NCI-H526 (cell line): ENCODE measurements at places on chromosomes 7 and 10.
A peak's percentile ranks its signal among the peaks of the same experiment; 100 is the strongest.

GRCh38 chr10:102831322-102832071, 5.7 kb downstream of the CYP17A1 start:
- DNase-seq: no peak

DNA sequence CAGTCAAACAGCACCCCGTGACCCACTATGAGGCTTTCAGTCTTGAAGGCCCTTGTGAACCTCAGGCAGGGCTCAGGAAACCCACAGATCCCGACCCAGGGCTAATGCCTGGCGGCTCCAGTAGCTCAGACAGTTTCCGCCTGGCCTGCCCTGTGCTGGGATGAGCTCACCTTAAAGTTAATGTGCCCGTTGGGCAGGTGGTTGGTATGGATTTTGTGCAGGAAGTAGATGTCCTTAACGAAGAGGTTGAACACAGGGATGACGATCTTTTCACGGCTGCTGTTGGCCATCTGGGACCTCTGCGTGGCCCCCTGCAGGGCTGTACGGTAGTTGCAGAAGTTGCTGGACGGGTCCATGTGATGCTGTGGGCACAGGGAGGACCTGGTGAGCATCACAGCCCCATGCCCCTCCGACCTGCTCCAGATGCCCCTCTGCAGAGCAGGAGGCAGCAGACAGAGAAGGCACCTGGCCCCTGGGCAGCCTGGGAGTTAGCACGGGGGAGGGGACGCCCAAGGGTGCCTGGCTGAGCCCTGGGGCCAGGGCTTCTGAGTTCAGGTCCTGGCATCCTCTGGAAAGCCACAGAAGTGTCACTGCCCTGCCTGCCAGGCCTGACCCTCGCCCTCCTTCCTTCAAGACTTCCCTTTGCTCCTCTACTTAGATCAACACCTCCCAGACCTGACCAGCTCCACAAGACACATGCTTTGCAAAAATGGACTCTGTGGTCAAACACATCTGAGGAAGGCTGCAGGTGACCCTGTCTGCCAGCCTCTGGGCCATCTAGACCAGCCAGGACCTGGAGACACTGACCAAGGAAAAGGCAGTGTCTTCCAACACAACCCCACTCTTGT, 59.8 kb downstream of the CSGALNACT2 start:
- DNase-seq: peak; percentile 9

DNA sequence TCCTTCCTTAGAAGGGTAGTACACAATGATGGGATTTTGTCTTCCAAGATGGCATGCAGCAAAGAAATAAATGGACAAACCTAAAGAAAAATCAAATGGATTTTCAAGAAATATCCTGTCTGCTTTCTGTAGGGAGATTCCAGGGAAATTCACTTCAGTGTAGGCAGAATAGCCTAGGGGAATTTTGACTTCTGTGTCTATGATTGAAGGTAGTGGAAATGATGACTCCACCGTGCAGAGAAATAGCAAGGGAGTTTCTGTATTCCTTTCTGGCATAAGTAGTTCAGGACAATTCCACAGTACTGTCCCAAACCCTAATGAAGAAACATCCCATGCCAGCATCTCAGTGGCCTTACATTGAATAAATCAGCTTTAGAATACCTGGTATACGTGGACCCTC, 9.5 kb downstream of the ATOH7 start:
- no peak for DNase-seq

DNA sequence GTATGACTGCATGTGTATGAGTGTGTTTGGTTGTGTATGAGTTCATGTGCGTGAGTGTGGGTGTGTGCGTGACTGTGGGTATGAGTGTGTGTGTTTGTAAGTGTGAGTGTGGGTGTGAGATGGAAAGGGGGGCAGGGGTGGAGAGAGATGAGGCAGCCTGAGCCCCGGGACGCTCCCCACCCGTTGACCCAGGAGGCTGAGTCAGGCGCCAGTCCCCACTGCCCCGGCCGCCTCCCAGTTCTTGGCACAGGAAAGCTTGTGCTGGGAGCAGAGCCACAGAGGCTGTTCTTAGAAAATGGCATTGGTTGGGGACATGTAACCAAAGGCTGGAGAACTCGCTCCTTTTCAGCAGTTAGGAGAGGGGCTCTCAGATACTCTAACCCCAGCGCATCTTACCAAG, 27.8 kb upstream of the NUB1 start:
- no peak for DNase-seq

- no peak for DNase-seq
These were observed 4.6 kb upstream of the RHEB start for GRCh38 chr7:151524331-151524730.

DNA sequence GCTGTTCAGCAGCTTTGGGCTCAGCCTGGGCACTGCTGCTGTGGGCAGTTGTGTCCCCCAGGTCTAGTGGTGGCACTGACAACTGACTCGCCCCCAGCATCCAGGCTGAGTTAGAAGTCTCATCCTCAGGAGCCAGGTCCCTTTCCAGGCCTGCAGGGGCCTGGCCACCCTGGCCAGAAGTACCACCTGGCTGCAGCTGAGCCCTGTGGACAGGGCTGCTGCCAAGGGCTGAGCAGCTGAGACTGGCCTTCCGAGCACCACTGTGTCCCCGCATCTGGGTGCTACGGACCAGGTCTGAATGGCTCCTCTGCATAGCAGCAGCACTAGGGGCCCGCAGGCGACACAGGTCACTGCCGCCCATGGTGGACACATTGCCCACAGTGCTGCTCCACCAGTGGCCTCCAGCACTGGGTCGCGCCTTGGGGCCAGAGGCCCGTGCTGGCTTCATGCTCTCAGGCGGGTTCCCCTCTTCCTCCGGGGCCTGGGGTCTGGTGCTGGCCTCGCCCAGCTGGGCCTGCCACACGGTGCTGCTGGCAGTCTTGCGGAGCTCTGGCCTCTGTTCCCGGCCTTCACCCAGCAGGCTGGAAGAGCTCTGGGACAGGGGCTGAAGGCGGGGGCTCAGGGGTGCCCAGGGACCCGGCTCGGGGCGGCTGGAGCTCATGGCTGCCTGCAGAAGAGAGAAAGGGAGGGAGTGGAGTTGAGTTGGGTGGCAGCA, 6.2 kb downstream of the GPRIN2 start:
- DNase-seq: no peak

- DNase-seq: no peak
These were observed 962.7 kb downstream of the LRMDA start for GRCh38 chr10:76393875-76394706.

- DNase-seq: no peak
These were observed 271.0 kb downstream of the MTERF1 start for GRCh38 chr7:91609525-91609924.

DNA sequence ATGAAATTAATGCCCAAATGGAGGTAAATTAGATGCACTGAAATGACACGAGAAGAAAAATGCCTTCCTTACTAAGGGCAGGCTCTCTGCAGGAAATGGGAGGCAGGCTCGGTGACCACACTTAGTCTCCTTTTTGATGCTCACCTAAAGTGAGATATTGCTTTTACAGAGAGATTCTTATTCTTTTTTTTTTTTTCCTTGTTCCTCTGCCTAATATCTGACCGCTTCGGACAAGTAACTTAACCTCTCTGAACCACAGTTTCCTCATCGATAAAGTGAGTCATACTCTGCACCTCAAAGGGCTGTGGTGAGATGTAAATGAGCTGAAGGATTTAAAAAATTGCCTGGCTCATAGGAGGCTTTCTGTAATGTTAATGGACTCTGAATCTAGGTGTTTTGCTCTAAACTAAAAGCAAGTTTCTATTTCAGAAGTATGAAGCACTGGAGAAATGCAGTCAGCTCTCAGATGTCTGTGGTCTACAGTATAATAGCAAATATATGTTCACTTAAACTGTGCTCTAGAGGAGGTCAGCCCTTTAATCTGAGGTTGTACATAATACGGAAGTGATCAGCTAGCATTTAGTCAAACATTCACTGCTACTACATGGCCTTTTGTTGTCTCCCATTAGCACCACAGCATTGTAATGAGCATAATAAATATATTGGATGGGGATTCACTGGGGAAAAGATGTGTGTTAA, 23.2 kb downstream of the NKX2-3 start:
- no peak for DNase-seq

- no peak for DNase-seq
These were observed 5.9 kb downstream of the HECW1 start for GRCh38 chr7:43118313-43118712.
